NCI-H748 treated with DMSO at 0.1 percent for 48 hours (cell line): ENCODE measurements at places on chromosomes 4 and X.

DNA sequence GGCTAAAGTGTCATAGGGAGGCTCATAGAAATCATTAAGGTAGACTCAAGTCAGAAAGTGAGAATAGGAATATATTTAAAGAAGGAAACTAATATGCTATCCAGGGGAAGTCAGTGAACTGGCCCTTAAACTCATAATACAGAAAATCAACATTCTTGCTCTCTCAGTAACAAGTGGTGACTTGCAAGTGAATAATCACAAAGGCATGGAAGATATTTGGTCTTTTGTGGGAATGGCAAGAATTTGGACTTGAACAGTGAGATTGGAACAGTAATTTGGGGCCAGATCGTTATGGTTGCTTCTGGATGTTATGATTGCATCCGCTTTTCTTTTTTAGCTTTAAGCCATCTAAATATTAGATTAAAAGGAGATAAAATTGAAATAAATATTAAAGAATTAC is 103.8 kb downstream of the TBC1D19 start:
- DNase-seq = no peak

DNA sequence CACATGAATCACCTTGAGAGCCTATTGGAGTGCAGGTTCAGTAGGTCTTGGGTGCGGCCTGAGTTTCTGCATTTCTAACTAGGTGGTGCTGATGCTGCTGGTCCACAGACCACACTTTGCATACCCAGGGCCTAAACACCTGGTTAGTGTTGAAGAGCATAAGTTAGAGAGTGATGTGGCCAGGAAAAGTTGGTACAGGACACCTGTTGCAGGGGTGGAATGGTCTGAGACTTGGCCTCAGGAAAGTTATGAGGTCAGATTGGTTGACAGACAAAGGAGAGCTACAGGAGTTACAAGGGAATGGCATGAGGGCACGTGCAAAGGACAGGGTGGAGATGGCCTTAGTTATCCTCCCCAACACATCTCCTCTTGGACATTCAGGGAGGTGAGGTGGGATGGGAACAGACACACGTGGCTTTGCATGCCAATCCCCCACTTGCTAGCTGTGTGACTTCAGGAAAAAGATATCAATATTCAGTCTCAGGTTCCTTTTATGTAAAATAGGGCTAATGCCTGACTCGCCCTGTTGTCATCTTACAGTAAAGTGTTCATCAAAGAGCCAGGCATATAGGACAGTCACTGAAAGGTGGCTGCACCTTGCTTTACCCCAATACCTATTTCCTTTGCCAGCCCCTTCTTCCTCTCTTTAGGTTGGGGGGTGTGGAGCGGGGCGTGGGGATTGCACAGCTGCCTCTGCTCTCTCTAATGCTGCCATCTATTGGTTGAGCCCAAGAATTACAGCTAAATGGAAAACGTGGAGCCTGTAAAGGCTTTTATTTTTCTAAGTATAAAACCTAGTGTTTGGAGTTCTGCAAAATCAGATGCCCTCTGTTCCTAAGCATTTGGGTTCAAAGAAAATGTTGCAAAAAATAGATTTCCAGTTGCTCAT is 47.5 kb downstream of the ATG4A start:
- DNase-seq = no peak

GRCh38 chr4:176499518-176499917 is 179.8 kb downstream of the SPCS3 start:
- DNase-seq = no peak

DNA sequence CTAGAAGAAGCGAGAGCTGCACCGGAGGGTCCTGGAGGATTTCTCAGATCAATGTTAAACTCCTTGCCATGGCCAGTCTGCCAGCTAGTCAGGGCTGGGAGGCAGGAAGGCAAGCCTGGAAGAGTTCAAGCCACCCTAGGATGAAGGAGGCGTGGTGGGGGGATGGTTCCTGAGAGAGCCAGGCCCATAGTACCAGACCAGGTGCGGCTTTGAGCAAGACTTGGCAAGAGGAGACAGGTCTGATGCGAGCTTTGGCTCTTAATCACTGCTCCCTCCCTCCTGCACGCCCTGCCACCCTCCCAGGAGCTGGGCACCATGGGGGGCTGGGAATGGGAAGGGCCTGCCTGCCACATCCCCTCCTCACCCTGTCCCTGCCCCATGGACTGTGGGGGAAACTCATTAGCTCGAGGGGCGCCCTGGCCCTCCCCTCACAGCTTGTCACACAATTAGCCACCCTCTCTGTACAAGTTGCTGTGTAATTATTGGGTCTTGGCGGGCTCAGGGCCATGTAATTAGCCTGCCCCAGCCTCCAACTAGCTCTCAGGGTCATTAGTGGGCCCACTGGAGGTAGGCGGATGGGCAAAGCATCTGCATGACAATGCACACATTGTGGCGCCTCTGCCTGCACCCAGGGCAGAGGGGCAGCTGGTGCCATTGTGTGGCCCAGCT is 50.3 kb downstream of the EFNB1 start:
- DNase-seq = no peak

- DNase-seq = no peak
Measured at GRCh38 chr4:89788206-89789072, 48.5 kb downstream of the SNCA start.

DNA sequence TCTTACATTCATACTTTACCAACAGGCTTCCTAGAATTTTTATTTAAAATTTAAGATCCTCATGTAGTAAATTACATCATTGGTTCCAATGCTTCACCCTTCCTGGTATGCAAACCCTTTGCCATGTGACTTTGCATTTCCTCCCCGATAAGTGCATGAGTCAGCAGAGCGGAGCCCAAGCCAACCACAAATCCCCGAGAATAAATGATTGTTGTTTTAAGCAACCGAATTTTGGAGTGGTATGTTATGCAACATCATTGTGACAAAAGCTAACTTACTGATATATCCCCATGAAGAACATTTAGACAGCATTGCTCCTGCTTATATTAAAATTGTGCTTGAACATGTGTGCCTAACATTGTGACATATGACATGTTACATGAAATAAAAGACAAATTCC is 199.4 kb upstream of the DDX53 start:
- DNase-seq = no peak

DNA sequence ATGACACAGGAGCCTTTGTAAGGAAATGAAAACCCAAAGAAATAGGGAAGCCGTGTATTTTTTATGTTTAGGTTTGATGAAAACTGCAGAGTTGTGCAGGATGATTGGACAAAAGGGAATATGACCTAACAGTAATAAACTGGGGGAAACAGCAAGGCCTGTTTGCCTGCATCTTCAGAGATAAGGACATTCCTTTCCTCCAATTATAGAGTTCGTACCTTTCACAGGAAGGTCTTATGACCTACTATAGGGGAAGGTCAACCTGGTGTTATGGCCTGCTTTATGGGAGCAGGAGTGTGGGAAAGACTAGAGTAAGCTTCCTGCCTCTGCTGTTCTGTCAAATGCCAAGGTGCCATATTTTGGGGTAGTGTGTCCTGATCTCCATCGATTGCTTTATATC is 42.5 kb downstream of the BBS12 start:
- DNase-seq = no peak

- DNase-seq = no peak
Measured at GRCh38 chrX:9285342-9285771, 179.5 kb upstream of the TBL1X start.

DNA sequence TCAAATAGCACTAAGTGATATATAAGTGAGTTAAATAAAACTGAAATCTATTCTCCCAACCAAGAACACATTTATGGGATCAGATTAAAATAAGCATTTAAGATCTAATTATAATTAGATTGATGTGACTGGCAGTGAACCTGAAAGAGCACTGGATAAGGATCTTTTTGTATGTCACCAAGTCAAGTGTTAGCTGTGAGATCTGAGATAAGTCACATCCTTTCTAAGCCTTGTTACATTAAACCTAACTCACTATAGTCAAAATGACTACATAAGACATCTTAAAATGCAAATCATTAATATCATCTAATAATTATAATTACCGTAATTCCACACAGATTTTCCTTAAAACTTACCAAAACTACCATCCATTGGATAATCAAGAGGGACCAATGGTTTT is 1.6 kb downstream of the CCNA2 start:
- no peak for DNase-seq

DNA sequence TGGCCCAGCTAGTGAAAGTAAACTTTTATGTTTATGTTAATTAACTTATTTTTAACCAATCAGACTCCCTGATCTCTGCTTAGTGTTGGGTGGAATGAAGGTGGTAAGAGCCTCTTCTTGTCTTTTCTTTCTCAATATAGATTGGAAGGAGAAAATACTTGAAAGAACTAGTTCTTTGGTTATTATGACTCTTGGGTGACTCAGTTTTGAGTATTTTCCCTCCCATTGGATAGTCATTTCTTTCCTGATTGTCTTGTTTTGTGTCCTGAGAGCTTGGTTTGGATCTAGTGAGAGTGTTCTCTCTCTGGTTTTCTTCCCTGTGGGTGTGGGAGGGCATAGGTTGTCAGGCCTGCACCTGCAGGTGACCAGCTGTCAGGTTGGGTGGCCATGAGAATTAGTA is 172.0 kb upstream of the GLRA2 start:
- no peak for DNase-seq

DNA sequence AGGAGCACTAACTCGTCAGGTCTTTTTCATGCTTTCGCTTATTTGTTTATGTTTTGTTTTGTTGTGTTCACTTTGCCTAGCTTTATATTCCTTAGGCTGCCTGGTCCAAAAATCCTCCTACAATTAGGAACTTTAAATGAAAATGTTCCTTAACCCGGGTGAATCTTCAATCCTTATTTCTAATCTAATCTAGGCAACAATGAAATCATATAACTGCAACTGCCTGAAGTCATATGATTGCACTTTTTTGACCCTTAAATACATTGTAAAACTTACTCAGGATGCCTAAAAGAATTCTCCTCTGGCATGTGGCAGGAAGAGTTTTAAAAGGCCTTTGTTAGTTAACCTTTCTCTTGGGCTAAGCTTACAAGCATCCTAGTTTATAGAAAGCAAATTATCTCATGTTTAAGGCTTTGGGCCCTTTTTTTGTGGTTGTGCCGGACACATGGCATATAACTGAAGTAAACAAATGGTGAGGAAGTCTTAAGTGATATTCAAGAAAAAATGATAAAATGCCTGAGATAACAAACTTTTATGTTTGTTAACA is 279.4 kb downstream of the FAT4 start:
- DNase-seq = no peak

- DNase-seq = no peak
Measured at GRCh38 chr4:59597536-59598329, 1602.4 kb upstream of the ADGRL3 start.

GRCh38 chr4:63717384-63717783 is 691.9 kb downstream of the TECRL start:
- DNase-seq = peak; percentile 9

GRCh38 chr4:129514852-129515251 is 418.9 kb downstream of the C4orf33 start:
- no peak for DNase-seq

- no peak for DNase-seq
Measured at GRCh38 chrX:2934715-2935710, 5.9 kb upstream of the ARSD start.

DNA sequence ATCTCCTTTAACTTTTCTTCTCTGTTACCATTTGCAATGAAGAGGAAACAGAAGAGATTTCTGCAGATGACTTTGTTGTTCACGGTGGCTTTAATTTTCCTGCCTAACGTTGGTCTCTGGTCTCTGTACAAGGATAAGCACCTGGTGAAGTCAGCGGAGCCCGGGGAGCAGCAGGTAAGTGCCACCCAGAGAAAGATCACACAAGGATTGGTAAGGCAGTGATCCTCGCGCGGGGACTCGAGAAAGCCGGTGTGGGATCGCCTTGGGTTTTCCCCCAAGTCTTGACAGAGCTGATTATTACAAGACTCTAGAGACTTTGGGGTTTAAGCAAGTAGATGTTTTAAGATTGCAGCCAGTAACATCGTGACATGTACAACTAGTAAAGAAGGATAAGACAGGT is 1.3 kb downstream of the GALNTL6 start:
- DNase-seq = no peak

DNA sequence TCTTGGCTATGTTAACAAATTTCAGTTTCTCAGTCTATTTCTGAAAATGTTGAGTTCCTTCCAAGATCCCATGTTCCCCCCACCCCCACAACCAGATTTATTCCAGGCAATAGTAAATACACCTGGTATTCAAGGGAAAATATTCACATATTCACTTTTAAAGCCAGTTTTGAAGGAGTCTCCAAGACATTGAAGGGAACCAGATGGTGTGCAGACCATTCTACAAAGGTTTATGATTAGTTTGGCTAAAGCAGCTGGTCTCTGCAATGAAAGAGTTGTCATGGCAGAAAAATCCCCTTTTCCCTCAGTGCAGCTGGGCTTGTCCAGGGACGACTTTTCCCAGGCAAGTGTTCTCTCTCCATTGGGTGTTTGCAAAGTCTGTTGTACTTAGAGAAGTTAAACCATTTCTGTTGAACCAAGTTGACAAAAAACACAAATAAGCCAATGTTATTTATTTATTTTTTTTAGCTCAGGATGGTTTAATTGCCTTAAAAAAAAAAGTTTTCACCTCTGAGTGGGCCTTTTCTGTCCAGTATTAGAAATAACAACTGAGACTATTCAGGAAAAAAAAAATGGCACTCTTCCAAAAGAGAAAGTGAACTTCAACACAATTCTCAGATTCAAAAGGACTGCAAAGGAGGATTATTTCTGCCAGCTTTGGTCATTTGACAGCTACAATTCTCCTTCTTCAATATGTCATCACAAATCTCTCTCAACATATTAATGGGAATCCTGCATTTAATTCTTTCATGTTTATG is 410.6 kb downstream of the IL1RAPL1 start:
- DNase-seq = no peak

GRCh38 chrX:121227888-121228287 is 180.5 kb downstream of the GLUD2 start:
- DNase-seq = no peak

GRCh38 chr4:103996064-103996463 is 276.3 kb upstream of the TACR3 start:
- DNase-seq = peak; percentile 70

GRCh38 chr4:7783541-7783940 is 156.1 kb downstream of the AFAP1 start:
- no peak for DNase-seq

DNA sequence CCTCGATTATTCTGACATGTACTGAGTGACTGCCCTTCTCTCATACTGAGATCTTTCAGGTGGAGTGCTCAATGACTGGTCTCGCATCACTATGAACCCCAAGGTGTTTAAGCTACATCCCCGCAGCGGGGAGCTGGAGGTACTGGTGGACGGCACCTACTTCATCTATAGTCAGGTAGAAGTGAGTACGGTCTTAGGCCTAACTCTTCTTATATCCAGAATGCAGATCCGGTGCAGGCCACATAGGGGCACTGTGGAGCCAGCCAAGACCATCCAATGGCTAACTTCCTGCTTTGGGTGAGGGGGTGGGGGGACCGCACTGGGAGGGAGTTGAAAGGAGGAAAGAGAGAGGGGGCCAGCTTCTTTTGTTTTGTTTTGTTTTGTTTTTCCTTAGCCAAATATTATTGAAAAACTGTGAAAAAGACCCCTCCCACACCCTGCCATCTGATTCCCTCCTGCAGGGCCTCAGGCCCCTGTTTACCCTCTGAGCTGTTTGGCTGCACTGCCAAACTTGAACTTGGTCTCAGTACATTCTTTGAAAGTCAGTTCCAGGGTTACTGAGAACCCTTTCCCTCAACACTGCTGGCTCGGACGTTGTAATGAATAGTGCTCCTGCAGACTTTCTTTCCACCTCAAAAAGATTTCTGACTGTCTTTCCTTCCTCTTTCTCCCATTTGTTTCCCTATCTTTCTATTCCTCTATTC is 16.2 kb downstream of the AWAT2 start:
- peak; percentile 8 for DNase-seq
